ENCODE measurements at places on chromosomes 4 and X. TPM values are rescaled to one million over a fixed set of nuclear protein-coding genes. Genes with fewer than 3 reads are reported as not detected.

The NCBP2L gene
- polyA plus RNA-seq = not detected

The DMRTC1B gene
- not detected for polyA plus RNA-seq

The L1CAM gene
- 23.5 TPM for polyA plus RNA-seq

The PCYT1B gene
- polyA plus RNA-seq = not detected

The ASB5 gene
- polyA plus RNA-seq = 47.0 TPM

The FAM114A1 gene
- polyA plus RNA-seq = 184 TPM

The NPFFR2 gene
- polyA plus RNA-seq = not detected

The TDO2 gene
- polyA plus RNA-seq = not detected

The NDUFC1 gene
- 53.0 TPM for polyA plus RNA-seq

DNA sequence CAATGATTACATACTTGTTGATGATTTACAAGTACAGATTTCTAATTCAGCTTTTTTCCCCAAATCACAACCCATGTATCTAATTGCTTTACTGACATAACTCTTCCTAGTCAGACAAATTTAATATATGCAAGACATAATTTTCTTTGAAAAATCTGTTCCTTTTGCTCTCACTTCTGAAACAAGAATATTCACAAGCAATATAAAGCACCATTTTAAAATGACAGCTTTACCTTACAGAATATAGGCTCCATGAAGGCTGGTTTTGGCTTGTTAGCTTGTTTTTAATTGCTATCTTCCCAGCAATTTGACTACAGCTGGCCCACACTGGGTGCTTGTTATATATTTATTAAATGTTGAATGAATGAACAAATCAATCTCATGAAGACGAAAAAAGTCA lies 24.5 kb downstream of the GPM6A start:
- no peak for DNase-seq

DNA sequence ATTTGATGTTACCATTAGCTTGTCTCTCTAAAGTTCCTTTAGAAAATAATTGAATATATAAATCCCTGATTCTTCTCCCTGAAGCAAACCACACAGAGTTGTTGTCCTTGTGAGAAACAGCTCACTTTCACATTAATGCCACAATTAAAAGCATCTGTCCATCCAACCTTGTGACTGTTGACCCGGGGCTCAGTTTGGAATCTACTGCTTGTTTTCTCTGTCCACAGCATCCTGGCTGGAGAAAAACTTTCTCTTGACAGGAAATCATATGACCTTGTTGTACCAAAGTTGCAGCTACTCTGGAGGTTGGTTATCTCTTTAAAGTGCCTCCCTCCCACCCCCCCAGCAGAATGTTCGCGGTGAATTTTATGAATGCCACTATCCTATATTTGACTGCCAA lies 3.1 kb downstream of the PRKG2 start:
- DNase-seq = no peak

GRCh38 chrX:125004799-125005198 lies 314.9 kb upstream of the TEX13C start:
- no peak for DNase-seq

DNA sequence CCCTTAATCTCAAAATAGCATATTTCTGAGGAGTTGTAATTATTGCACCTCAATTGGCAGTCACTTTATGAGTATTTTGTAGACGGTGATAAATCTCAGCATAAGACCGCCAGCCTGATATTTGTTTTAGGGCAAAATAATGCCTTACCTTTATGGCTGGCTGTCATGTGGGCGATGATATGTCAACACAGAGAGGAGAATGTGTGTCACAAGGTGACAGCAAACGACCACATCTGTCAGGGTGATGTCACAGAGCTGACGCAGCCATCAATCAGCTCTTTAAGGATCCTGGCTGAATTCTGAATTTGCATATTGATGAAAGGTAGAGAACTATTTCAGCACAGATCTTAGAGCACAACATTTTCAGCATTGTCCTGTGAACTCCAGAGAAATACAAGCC lies 209.7 kb downstream of the CEP135 start:
- DNase-seq = no peak

DNA sequence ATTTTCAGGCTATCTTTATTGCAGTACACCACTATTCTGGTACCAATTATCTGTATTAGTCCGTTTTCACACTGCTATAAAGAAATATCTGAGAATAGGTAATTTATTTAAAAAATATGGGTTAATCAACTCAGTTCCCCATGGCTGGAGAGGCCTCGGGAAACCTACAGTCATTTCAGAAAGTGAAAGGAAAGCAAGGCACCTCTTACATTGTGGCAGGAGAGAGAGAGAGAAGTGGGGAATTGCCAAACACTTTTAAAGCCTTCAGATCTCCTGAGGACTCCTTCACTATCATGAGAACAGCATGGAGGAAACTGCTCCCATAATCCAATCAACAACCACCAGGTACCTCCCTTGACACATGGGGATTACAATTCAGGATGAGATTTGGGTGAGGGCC lies 54.7 kb downstream of the AMER1 start:
- DNase-seq = no peak

GRCh38 chr4:154982187-154983047 lies 201.3 kb downstream of the RBM46 start:
- no peak for DNase-seq

DNA sequence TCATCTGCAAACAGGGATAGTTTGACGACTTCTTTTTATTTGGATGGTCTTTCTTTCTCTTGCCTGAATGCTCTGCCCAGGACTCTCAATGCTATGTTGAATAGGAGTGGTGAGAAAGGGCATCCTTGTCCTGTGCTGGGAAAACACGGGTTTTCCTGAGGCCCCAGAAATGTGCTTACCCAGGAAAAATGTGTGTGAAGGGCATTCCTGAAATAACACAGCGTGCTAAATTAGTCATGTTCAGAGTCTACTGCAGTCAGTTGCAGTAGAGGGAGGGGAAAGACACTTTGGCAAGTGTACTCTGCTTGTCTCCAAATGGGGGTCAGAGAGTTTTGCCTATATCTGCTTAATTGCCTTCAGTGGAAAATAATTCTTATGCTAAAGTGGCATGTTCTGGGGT lies 153.9 kb downstream of the CCNG2 start:
- DNase-seq = no peak

Data from BJ (cell line).